ENCODE measurements at places on chromosomes 12 and 14.

DNA sequence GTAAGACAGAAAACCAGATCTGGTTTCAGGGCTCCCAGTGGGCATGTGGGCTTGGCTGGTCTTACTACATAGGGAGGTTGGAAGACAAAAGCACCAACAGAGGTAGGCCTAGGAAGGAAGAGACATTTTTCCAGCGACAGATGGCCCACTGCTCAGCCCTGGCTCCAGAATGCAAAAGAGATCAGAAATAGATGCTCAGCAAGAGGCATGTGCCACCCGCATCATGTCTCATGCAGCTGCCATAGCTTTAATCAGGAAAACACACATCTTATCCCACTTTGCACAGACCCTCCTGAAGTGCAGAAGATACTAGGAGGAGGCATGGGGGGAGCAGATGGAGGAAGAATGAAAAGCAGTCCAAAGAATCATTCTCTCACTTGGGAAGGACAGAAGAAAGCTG lies 25.3 kb downstream of the VASH1 start:
- no peak for DNase-seq

DNA sequence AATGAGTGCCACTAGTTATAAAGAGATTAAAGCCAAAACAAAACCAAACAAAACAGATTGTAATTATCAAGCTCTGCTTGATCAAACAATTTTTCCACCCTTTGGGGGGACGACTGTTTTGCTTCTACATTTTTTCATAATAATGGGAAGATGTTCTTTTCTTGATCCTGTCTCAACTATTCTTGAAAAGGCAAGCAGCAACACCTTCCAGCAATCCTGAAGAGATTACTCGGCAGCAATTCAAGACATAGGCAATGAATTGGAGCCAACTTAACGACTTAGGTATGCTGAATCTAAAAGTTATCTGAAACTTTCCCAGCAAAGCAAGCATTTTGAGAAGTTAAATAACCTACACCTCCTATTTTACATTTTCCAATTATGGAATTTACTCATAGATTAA lies 69.9 kb upstream of the SLC38A4 start:
- no peak for DNase-seq

- no peak for DNase-seq
Observed at GRCh38 chr12:124795081-124795948, 68.3 kb downstream of the SCARB1 start.

DNA sequence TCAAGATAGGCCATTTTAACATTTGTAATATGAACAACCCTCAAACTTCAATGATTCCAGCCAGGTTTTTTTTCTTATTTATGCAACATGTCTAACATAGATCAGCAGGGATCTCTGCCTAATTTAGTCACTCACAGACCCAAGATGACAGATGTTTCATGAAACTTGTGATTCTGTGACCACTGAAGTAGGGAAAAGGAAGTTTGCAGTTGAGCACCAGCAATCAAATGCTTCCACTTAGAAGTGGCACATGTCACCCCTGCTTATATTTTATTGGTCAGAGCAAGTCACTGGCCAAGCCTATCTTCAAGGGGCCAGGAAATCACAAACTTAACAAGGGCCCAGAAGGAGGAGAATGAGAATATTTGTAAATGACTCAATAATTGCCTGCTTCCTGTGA lies 150.6 kb downstream of the BCAT1 start:
- no peak for DNase-seq

GRCh38 chr12:9674226-9674590 lies 4.7 kb downstream of the CLEC2D start:
- no peak for DNase-seq

GRCh38 chr14:58878439-58879139 lies 240.8 kb downstream of the DACT1 start:
- DNase-seq: no peak

- no peak for DNase-seq
Observed at GRCh38 chr12:27595231-27595642, 71.2 kb downstream of the PPFIBP1 start.

DNA sequence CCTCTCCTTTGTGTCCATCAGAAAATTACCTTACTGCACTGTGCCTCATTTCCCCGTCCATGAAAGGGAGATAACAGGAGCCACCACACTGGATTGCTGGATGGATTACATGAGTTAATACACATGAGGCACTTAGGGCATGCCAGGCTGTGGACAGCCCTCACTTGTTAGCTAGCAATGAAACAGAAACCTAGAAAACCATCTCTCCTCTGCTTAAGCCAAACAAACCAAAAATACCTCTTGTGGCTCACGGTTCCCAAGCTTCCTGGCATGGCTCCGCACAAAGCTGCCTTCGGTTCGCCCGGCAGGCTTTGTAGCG lies 660 bp upstream of the HCFC2 start:
- DNase-seq: no peak

- no peak for DNase-seq
Observed at GRCh38 chr12:39161465-39162085, 256.2 kb upstream of the CPNE8 start.

- no peak for DNase-seq
Observed at GRCh38 chr12:128977441-128977840, 124.2 kb downstream of the GLT1D1 start.

- no peak for DNase-seq
Observed at GRCh38 chr12:108310489-108310888, 28.6 kb downstream of the CMKLR1 start.

All from substantia nigra (tissue), 51 donors.